ENCODE measurements at places on chromosomes 7 and 10.

DNA sequence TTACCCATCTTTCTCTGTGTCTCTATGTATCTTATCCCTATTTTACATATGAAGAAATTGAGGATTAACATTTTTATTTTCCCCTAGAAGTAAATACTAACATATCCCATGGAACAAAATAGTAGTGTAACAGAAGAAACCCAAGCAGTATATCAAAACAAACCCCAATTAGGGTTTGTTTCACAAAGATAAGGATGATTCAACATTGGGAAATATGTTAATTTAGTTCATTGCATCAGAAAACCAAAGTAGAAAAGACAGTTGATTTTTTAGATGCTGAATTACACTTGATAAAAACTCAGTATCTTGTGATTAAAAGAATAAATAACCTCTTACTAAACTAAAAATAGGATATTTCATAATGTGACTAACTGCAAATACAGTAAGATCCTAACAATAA, 87.8 kb downstream of the GLCCI1 start:
- DNase-seq = no peak

DNA sequence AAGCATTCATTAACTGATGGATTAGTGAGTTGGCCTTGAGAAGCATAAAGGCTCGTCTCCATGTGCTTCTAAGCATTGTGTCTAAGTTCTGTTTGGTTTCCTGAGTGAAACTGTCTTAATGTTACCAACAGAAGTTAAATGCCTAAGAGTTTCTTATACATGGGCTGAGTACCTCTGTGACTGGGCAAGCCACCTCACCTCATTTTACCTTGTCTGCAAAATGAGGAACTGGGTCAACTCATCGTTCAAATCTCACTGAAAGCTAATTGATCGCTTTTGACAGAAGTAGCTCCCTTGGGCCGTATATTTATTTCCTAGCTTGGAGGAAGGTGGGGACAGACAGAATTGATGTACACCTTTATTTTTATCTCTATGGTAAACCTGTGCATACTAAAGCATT, 88.9 kb downstream of the TCF7L2 start:
- no peak for DNase-seq

- DNase-seq = no peak
Observed at GRCh38 chr7:16564909-16565426, 38.3 kb downstream of the LRRC72 start.

- DNase-seq = no peak
Observed at GRCh38 chr7:47047384-47047783, 534.5 kb downstream of the TNS3 start.

GRCh38 chr10:70362328-70362727, 20.1 kb downstream of the LRRC20 start:
- DNase-seq = no peak

GRCh38 chr10:15300697-15301096, 70.4 kb downstream of the FAM171A1 start:
- no peak for DNase-seq
